Muscle of leg (tissue), 16 donors: ENCODE measurements at places on chromosomes 7 and 10. TPM values are rescaled to one million over a fixed set of nuclear protein-coding genes. Genes with fewer than 3 reads are reported as not detected.

Gene CRHR2
- 0.40 TPM for total RNA-seq

Gene ZNF680
- total RNA-seq: 14.1 TPM

- no peak for DNase-seq
Measured at GRCh38 chr10:83612050-83612449, 527.3 kb upstream of the GHITM start.

GRCh38 chr10:9987197-9987596 lies 1030.5 kb upstream of the CELF2 start:
- DNase-seq: no peak
